Cortex of kidney (tissue), 1 donor: ENCODE measurements at places on chromosomes 11 and 22.

DNA sequence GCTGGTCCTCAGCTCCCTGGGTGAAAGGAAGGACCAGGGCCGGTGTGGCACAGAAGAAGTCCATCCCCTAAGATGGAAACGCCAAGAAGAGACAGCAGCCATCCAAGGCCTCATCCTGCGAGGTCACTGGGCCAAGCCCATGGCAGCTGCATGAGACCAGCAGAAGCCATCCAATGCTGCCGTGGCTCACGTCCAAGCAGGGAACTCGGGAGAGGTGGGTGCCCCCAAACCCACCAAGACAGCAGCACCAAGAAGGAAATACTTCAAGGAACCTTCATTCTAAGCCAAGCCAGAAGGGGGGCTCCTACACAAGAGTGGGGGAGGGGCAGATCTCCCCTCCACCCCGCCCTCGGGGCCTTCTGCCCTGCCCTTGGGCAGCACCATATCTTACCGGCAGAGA is 49.6 kb downstream of the IGSF9B start:
- no peak for DNase-seq

GRCh38 chr11:66857927-66858185 is 992 bp downstream of the LRFN4 start:
- DNase-seq, result no peak

DNA sequence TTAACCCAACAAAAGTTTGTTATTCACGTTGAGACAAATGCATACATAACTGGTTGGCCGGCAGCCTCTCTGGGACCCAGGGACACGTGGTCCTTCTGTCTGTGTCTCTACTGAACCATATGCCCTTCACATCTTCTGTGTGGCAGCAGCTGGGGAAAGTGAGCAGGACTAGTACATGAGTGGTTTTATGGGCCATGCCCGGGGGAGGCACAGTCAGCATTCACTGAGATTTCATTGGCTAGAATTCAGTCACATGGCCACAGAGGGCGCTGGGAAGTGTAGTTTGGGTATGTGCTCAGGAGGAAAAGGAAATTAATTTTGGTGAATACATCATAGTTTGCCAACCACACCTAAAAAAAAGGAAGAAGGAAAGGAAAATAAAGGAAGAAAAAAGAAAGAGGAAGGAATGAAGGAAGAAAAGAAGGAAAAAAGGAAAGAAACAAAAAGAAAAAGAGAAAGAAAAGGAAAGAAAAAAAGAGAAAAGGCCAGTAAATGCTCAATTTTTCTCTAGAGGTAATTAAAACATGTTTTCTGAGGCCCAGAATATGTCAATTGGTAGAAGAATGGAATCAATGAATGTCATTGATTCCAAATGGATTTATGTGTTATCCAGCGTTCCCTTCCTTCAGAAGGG is 55.9 kb upstream of the KIRREL3 start:
- DNase-seq, result no peak

DNA sequence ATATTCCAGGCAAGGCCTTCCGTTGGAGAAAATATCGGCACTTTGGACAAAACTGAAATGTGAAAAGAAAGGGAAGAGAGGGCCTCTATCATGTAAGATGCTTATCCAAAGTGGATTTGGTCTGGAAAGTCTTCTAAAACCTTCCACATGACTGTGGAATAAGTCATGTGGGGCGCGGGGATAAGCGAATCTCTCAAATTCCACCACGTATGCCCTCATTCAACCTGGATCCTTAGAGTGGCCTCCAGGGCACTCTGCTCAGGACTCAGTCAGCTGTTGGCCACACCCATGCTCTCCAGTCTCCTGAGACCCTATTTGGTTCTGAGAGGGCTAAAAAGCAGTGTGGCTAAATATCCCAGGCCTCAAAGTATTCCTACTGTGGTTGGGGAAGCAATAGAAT is 2.0 kb upstream of the TIMP3 start:
- DNase-seq, result no peak

- no peak for DNase-seq
Measured at GRCh38 chr11:47553406-47553743, 443 bp upstream of the CELF1 start.

DNA sequence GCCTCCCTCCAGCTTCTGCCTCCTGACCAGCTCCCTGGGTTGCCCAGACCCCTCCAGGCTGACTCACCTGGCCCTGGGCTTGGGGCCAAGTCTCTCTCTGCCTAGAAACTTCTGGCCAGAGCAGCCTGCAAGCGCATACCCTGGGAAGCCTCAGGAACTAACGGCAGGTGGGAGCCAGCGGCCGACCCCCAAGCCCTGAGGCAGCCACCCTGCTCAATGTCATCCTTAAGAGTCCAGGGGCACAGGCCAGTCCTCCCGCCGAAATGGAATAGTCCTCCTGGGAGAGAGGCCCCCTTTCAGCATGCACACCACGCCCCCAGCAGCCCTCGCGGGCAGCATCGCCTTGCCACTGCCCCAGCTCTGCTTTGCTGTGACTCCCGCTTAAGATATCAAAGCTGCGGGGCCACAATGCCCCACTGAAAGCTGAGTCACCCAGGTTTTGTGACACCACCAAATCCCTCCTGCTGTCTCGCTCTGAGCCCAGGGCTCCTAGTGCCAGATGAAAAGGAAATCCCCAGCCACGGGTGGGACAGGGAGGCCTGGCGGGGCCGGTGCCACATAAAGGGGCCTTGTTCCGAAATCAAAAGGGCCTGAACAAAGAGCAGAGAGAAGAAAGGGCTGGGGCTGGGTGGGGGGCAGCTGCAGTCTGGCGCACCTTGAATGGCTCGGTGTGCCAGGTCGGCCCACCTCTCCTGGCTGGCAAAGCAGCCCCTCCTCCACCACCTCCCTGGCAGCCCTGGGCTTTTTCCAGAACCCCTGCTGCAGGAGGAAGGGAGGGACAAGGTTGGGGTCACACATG is 21.4 kb upstream of the FGF3 start:
- no peak for DNase-seq

GRCh38 chr22:31923136-31923535 is 21.2 kb upstream of the YWHAH start:
- DNase-seq, result no peak

DNA sequence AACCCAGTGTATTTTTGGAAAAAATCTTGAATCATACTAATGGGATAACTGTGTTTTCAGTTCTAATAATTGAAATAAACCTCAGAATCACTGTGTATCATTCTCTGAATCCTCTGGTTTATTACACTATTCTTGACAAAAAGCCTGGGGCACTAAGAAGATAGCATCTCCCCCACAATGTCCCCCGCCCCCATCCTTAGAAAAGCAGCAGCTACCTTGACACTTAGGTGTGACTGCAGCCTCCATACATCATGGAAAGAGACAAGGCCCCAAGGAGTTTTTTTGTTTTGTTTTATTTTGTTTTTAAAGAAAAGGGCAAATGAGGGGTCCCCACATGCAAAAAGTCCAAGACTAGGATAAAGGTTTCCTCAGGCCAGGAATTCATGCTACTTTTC is 124.8 kb downstream of the APOL5 start:
- DNase-seq, result no peak

- DNase-seq, result no peak
Measured at GRCh38 chr11:95359756-95360155, 128.8 kb upstream of the SESN3 start.

GRCh38 chr11:119091966-119092879 is 7.5 kb downstream of the HMBS start:
- no peak for DNase-seq

DNA sequence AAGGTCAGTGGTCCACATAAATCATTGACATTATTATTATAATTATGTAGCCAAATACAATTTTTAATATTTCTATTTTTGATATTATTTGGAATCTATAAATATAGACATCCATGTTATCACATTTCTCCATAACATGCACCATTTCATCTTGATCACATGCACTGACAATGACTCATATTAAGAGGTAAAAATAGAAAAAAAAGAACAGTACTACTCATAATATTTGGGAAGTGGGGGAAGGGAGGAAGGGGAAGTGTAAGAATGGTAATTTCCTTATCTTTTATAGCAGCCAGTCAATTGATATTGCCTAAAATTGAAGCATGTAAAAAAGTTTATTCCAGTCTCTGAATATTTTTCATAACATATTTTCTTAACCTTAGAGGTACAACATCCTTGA is 72.3 kb downstream of the ADM start:
- no peak for DNase-seq
